ENCODE measurements at places on chromosomes 5 and 9. TPM values are rescaled to one million over a fixed set of nuclear protein-coding genes. Genes with fewer than 3 reads are reported as not detected.

- no peak overlapping the region for H3K27ac ChIP-seq
- no peak for DNase-seq
- no peaks in the 10 kb centered on the region for H3K4me1 ChIP-seq
- no peak overlapping the region for H3K4me3 ChIP-seq
- peaks cover 5% of the 10 kb centered on the region for H3K27me3 ChIP-seq
- no peaks in the 10 kb centered on the region for H3K36me3 ChIP-seq
These were observed 462.7 kb downstream of the EBF1 start for GRCh38 chr5:158637039-158637438.

GRCh38 chr9:133458643-133459312, 1.0 kb upstream of the CACFD1 start:
- no peaks in the 10 kb centered on the region for H3K36me3 ChIP-seq
- H3K4me1 ChIP-seq = peaks cover 13% of the 10 kb centered on the region
- no peak for DNase-seq
- peak overlapping the region; percentile 61 for H3K4me3 ChIP-seq

- peaks cover 11% of the 10 kb centered on the region for H3K27me3 ChIP-seq
- no peak overlapping the region for H3K27ac ChIP-seq
- H3K4me1 ChIP-seq = no peaks in the 10 kb centered on the region
- no peak overlapping the region for H3K4me3 ChIP-seq
- H3K36me3 ChIP-seq = no peaks in the 10 kb centered on the region
- no peak for DNase-seq
These were observed 284.6 kb upstream of the TLE4 start for GRCh38 chr9:79286992-79287707.

DNA sequence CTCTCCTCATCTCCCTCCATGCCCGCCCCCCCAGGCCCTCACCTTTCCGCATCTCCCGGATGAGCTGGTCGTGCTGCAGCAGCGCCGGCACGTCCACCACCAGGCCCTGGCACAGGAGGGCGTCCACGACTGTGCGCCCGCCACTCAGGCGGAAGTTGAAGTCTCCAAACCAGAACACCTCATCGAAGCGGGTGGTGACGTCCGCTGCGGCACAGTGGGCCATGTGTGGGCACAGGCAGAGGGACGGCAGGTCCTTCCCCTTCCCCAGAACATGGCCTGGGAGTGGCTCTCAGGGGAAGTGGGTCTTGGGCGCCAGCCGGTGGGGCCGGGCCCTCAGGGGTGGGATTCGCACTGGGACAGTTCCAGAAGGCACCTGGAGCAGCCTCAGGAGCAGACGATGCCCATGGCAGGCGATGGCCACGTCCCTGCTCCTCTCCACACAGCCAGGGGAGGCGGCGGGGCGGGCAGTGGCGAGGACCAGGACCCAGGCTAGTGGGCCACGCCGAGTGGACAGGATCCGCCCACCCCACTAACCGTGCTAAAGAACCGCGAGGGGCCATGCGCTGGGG, 7.8 kb downstream of the INPP5E start:
- no peaks in the 10 kb centered on the region for H3K27me3 ChIP-seq
- H3K27ac ChIP-seq = no peak overlapping the region
- no peaks in the 10 kb centered on the region for H3K36me3 ChIP-seq

DNA sequence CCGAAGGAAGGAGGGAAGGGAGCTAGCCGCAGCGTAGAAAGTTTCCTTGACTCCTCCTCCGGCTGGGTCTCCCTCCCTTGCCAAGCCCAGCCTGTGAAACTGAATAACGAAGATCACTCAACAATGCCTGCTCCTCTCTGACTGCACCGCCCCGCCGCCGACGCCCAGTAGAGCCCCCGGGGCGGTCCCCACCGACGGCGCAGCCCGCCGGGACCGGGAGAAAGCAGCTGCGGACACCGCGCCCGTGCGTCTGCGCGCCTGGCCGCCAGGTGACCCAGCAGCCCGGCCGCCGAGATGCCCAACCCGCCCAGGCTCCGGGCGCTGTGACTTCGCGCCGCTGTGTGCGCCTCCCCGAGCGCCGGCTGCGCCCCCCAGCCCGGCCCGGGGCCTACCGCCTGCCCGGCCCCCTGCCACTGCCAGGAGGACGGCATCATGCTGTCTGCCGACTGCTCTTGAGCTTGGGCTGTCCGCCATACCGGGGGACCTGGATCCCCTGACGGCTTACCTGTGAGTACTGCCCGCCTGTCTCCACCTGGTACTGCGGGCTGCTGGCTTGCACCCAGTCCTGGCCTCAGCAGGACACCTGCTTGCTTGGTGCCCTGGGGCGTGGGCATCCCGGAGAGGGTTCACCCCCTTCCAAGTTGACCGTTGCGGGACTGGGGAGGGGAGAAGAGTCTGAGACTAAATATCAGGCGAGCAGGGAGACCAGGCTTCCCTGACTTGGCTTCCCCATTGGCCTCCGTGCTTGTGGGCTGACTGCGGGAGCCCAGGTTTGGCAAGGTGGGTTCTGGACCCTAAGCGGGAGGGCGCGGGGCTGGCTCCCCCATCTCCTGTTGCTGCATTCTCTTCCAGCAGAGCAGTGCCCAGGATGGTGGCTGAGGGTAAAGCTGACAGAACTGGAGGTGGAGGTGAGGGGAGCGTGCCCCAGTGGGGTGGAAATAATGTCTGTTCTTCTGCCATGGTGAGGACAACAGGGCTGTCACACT, 26.2 kb upstream of the SPTLC1 start:
- peaks cover 11% of the 10 kb centered on the region for H3K27me3 ChIP-seq
- peak overlapping the region; percentile 54 for H3K4me3 ChIP-seq
- H3K4me1 ChIP-seq = peaks cover 12% of the 10 kb centered on the region
- peak; percentile 70 for DNase-seq
- H3K27ac ChIP-seq = no peak overlapping the region
- H3K36me3 ChIP-seq = no peaks in the 10 kb centered on the region

GRCh38 chr9:15541872-15542271, 11.0 kb upstream of the CCDC171 start:
- H3K4me3 ChIP-seq = no peak overlapping the region
- H3K27ac ChIP-seq = no peak overlapping the region
- H3K27me3 ChIP-seq = no peaks in the 10 kb centered on the region

- H3K4me1 ChIP-seq = no peaks in the 10 kb centered on the region
- H3K27me3 ChIP-seq = no peaks in the 10 kb centered on the region
- no peak overlapping the region for H3K27ac ChIP-seq
- no peak for DNase-seq
- no peak overlapping the region for H3K4me3 ChIP-seq
These were observed 1055.7 kb downstream of the PTPRD start for GRCh38 chr9:9556865-9557803.

DNA sequence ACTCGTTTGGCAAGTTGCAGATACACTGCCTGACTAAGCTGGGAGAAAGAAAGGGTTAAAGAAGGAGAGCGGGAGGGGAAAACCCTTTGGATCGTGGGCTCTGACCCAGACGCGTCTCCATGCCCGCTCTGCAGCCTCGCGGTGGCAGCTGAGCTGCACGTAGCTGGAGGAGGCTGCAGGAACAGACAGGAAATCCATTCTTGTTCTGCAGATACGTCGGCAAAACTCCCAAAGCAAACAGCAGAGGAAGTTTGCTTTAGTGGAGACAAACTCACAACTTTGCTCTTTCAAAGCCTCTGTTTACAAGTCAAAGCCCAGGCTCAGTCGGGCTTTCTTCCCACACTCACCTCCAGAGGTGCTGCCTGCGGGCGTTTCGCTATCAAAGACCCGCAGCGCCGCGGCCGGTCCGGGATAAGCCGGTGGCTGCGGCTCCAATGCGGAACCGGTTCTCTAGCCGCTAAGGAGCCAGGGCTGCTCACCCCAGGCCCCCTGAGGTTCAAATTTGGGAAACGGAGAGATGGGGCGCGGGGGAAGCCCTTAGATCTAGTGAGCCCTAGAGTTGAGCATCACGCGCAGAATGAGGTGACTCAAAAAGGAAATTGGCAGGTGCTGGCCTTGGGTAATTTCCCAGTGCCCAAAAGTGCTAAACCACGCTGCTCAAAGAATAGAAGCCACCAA, 60.7 kb downstream of the MAT2B start:
- H3K27me3 ChIP-seq = peaks cover 63% of the 10 kb centered on the region
- H3K36me3 ChIP-seq = no peaks in the 10 kb centered on the region
- no peak overlapping the region for H3K4me3 ChIP-seq
- no peak overlapping the region for H3K27ac ChIP-seq

- no peak overlapping the region for H3K27ac ChIP-seq
- H3K4me3 ChIP-seq = no peak overlapping the region
- no peaks in the 10 kb centered on the region for H3K27me3 ChIP-seq
- no peaks in the 10 kb centered on the region for H3K36me3 ChIP-seq
- no peak for DNase-seq
These were observed 65.6 kb downstream of the ANKRD55 start for GRCh38 chr5:56167519-56167918.

DNA sequence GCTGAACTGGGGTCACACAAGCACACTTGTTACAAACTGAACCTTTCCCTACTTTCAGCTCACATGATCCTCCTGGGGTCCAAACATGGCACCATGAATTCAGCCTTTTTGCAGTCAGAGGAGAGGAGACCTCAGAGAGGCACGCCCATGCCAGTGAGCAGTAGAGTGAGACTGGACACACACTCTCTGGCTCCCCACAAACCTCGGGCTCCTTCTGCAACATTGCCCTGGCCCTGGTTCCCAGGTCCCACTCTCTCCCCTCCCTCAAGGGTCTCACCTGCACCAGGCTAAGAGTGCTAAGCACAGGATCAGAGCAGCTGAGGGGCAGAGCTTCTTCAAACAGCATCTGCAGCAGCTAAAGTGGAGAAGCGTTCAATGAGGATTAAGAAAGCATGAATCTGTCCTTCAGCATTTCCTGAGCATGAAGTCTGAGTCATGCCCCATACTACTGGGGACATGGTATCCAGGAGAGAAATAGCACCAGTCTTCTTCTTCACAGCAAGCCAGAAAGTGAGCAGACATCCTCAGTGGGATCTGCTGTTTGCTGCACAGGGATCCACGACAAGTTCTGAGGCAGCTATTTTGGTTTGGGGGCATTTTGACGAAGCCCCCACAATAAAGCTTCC, 27.2 kb downstream of the SLC35A4 start:
- no peak overlapping the region for H3K27ac ChIP-seq
- H3K4me3 ChIP-seq = no peak overlapping the region
- DNase-seq = no peak

GRCh38 chr5:158483281-158483860, 616.3 kb downstream of the EBF1 start:
- no peaks in the 10 kb centered on the region for H3K36me3 ChIP-seq
- H3K4me1 ChIP-seq = no peaks in the 10 kb centered on the region
- DNase-seq = no peak
- peaks cover 45% of the 10 kb centered on the region for H3K27me3 ChIP-seq
- H3K27ac ChIP-seq = no peak overlapping the region
- H3K4me3 ChIP-seq = no peak overlapping the region

DNA sequence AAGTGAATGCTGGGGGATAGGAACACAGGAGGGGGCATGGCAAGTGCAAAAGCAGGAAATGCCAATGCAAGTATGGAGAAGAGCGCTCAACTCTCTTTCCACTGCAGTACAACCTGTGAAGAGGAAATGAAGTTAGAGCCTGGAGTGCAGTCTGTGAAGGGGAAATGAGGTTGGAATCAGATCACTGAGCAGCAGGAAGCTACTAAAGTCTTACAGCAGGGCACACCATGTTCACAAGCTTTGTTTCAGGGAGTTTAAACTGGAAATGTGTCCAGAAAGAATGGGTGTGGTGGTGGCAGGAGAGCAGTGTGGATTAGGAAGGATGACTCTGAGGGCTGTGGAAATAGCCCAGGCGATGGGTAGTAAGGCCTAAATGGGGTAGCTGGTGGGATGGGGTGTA, 15.4 kb downstream of the ARHGEF37 start:
- no peak overlapping the region for H3K27ac ChIP-seq
- peaks cover 10% of the 10 kb centered on the region for H3K4me1 ChIP-seq
- H3K27me3 ChIP-seq = no peaks in the 10 kb centered on the region
- H3K4me3 ChIP-seq = no peak overlapping the region
- no peaks in the 10 kb centered on the region for H3K36me3 ChIP-seq
- no peak for DNase-seq

DNA sequence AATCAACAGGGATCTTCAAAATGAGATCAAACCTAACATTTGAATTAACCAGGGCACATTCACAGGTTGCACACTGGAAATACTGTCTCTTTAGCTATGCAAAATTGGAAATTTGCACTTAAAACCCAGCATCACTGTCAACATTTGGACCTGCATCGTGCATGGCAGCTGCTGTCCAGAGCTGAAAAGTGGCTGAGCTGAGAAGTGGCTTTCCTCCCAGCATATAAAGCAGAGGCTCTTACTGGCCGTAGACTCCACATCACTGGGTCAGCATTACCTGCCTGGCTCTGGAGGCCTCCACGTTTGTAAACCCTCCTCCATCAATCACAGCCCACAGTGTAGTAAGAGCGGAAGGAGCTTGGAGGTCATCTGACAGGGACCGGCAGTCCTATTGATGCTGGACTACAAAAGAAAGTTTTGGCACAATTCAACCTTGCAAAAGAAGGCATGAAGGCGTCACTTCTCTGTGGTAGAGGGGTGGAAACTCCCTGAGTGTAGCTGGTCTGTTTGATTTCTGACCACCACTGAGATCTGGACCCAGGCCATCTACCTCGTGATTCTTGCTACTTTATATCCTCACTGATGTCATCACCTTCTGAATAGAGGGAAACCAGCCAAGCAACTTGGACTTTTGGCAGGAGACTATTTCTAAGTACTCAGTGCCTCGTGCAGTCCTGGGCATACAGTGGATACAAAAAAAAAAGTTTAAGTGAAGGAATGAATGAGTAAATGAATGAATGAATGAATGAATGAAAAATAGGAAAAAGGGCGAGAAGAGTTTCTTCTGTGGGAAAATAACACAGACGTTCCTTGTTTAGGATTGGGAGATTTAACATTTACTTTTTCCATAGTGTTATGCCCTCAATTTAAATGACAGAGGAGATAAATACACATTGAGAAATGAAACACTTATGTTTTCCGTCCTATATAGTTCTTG, 14.8 kb downstream of the RASEF start:
- H3K27me3 ChIP-seq = no peaks in the 10 kb centered on the region
- H3K4me3 ChIP-seq = no peak overlapping the region
- no peaks in the 10 kb centered on the region for H3K36me3 ChIP-seq

Gene PCDHGB6
- total RNA-seq = not detected

Gene OR1J2
- not detected for total RNA-seq

Gene GABBR2
- total RNA-seq = 0.98 TPM

Gene OLFM1
- not detected for total RNA-seq

Gene SNAPC3
- 13.7 TPM for total RNA-seq
